ENCODE measurements at places on chromosomes 7 and 10. TPM values are rescaled to one million over a fixed set of nuclear protein-coding genes. Genes with fewer than 3 reads are reported as not detected.

DNA sequence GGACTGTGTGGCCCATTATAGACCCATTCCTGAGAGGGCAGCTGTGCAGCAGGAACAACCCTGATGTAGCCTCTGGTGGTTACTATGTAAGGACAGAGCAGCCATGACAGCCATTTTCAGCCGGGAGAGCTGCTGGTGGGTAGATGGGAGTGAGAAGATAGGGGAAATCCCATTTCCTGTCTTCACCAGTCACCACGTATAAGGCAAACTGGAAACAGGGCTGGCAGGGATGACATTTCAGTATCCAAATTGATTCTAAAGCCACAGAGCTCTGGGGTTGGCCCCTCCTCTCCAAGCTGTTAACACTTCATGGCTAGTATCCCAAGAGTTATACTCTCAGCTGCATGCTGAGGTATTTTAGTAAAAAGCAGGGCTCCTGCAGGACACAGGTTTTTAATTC, 15.2 kb upstream of the FZD1 start:
- DNase-seq = no peak

- DNase-seq = peak; percentile 61
Observed at GRCh38 chr7:23055582-23056178, 41.8 kb upstream of the HYCC1 start.

DNA sequence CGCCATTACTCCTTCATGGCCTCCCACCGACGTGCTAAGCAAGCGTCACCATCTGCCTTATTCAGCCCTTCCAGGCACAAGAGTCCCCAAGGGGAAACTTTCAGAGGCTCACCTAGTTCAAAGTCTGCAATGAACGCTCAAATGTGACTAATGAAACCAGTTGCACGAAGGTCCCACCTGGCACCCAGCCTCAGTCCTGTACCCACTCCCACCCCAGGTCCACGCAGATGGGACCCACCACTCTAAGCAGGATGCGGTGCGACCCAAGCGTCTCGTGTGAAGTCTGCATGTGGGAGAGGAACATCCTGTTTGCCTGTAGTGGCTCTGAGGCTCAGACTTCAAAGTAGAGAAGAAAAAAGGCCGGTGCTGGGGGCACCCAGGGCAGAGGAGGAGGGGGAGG, 40.3 kb downstream of the RGS10 start:
- DNase-seq = no peak

DNA sequence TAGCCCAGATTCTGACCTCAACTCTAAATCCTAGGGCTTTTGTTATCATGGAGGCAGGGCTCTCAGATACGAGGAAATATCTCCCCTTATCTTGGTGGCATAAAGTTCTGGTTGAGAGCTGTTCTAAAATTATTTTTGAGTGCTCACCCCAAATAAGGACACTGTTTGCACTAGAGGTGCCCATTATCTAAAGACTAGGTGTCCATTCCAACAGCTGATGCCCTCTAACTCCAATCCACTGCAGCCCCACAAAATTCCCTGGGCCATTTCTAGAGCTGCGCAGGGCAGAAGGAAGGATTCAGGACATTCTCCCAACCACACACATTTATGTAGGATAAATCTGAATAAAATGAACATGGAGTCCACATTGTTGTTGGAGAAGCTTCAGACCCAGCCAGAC, 301.9 kb downstream of the FGFR2 start:
- DNase-seq = no peak

- DNase-seq = peak; percentile 8
Observed at GRCh38 chr7:45873355-45873754, 473 bp upstream of the CCDC201 start.

GRCh38 chr10:84172467-84173356, 889 bp upstream of the GPR15LG start:
- no peak for DNase-seq

GRCh38 chr10:60767424-60767823, 10.9 kb upstream of the CDK1 start:
- DNase-seq = no peak

- no peak for DNase-seq
Observed at GRCh38 chr10:119333146-119333792, 125.9 kb downstream of the GRK5 start.

DNA sequence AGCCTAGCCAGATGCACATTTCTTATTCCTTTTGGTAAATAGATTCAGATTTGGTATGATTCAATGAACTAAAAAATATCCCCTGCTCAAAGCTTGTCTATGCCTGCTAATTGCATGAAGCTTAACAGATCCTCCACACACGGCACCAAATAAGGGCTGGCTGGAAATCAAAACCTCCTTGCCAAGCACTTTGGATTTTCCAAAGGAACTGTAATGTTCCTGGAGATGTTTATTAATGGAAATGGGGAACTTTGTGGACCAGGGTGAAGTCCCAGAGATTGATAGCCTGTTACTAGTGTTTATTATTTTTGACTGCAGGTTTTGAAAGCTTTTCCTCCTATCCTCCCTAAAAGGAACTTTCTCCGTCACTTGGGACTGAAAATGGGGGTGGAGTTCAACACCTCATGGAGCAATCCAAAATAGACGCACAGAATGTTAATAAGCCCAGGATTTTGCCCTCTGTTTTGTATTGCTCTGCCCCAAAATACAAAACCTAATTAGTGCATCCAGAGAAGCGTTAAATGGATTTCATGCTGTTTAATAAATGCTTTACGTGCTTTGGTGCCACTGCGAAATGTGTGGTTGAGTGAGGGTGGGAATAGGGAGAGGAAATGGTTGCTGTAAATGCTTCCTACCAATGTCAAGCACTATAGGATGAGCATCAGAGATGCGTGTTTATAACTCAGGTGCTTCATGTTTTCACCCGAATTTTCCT, 1027.7 kb downstream of the LRMDA start:
- DNase-seq = no peak

GRCh38 chr10:130807096-130807495, 504.4 kb downstream of the TCERG1L start:
- DNase-seq = no peak

DNA sequence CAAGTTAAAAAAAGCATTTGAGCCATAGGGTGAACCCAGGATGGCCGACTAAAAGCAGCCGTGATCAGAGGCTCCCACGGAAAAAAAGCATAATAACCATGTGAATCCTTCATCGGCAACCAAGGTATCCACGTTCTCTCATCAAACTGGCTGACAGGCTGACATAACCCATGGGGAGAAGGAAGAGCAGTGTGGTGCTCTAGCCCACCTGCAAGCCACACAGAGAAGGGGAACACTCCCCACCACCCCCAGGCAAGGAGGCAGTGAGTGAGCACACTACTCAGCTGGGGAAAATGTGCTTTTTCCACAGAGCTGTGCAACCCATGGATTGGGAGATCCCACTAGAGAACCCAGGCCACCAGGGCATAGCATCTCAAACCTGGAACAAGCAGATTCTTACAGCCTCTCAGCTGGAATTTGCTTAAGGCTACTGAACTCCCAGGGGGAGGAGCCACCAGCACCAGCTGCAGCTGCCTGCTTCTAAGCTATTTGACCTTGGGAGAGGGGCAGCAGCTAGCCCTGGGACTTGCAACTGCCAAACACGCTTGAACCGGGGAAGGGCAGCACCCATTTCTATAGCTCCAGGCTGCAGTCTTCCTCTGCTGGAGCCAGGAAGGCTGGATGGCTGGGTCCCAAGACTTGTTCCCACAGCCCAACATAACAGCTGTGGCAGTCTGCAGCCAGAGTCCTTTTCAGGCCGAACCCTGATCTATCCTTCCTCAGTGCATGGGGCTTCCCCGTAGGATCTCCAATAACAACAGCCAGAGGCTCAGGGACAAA, 178.2 kb upstream of the NRG3 start:
- no peak for DNase-seq

GRCh38 chr10:51231754-51232153, 157.5 kb downstream of the PRKG1 start:
- no peak for DNase-seq

GRCh38 chr10:117944676-117945447, 101.9 kb downstream of the RAB11FIP2 start:
- DNase-seq = no peak

GRCh38 chr10:107487284-107487683, 322.8 kb upstream of the SORCS1 start:
- DNase-seq = no peak

DNA sequence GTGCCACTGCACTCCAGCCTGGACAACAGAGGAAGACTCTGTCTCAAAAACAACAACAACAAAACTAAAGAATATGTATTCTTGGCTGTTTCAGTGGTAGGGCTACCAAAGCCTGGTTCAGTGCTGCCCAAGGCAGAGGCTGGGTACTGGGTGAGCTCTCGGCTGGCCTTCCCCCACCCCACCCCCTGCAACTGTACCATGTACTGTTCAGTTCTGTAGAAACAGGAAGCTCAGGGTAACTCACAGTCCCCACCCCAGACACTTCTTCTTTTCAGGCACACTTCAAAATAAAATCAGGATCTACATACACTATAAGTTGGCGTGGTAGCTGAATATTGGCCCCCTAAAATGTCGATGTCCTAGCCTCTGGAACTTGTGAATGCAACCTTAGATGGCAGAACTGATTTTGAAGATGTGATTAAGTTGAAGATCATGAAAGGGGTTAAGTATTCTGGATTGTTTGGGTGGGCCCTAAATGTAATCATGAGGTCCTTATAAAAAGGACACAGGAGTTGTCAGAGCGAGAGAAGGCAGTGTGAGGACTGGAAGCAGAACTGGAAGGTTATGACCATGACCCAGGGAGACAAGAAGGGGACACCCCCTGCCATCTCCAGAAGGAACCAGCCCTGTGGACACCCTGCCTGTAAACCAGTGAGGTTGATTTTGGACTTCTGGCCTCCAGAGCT, 31.2 kb downstream of the TBXAS1 start:
- DNase-seq = no peak

- DNase-seq = no peak
Observed at GRCh38 chr7:142626420-142627035, 122.7 kb upstream of the PRSS1 start.

DNA sequence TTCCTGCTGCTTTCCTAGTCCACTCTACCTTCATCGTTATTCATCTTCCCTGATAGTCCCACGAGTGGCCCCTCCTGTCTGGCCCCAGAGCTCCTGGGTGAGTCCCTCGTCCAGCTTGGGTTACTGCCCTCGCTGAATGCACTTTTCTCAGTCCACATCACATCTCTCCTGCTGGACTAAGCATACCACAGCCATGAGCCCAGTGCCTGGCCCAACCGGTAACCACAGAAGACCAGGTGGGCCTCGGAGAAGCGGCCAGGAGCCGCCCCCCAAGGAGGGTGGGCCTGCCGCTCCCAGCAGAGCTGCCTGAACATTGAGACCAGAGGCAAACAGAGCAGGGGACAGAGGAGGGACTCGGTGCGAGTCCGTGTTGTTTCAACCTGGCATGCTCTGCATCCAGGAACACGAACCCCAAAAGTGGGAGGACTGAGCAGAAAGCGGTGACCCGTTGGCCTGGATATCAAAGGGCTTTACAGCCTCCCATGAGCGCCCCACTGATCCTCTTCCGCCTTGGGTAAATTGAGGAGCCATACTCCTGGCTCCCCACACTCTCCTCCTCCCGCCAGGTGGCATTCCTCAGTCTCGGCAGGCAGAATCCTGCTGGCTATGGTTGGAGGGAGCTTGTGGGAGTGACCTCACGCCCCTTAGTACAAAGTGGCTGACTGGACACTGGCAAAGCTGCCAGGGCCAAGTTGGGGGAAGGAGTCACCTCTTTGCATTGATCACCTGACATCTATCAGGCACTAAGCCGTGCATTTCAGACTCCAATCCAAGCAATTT, 13.3 kb downstream of the TMEM72 start:
- no peak for DNase-seq

GRCh38 chr7:50704844-50705243, 77.9 kb downstream of the GRB10 start:
- DNase-seq = no peak

DNA sequence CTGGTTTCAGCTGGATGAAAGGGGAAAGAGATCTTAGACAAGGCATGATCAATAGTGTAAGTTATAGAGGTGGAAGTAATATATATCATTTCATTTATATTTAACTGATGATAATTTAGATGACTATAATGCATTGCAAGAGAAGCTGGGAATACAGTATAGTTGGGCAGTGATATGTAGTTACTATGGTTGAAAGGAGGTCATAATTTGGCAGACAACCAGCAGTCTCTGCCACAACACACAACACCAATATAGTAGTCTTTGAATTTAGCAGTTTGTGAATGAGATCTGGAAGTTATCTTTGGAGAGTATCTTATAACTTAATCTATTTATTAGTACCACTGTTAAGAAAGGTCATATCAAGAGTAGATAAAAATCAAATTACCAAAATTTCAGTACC, 39.9 kb downstream of the TAX1BP1 start:
- DNase-seq = no peak

- DNase-seq = no peak
Observed at GRCh38 chr10:67775279-67775678, 62.7 kb downstream of the DNAJC12 start.

DNA sequence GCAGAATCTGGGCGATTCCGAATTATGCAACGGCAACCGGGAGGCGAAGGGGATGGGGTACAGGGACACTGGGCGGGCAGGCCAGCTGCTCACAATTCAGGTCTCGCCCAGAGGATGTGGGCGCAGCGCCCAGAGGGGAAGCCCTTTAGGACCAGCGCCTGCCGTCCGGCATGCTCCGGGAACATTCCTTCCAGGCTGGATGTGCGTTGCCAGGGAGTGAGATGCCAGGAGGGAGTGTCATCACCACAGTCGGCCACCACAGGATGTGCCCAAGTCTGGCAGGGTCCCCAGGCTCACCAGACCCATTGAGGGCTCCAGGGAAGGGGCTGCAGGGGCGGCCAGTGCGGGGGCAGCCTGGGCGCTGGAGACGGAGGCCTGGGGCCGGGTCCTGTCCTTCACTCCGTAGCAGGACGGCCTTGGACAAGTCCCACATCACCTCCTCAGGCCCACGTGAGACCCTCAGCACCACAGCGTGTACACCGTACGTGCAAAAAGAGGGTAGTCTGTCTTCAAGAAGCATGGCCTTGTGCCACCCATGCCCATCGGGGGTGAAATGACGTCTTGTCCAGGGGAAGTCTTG, 63.9 kb downstream of the FOXL3 start:
- DNase-seq = no peak

DNA sequence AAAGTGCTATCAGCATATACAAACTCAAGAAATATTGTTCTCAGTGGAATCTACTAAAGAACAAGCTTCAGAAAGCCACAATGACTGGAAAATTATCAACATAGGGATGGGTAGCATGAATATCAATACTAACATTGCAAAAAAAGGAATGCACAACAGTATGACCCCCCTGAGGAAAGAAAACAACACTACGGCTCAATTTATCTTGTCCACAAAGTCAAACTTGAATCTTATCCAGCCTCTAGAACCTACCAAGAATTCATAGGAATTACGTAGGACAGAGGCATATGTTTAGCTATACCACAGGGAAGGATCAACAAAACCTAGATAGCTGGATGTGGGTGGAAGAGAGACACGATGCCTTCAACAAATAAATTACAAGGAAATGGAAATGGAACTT, 54.6 kb downstream of the AGMO start:
- no peak for DNase-seq

GRCh38 chr7:33310546-33310945, 181.2 kb downstream of the BBS9 start:
- DNase-seq = peak; percentile 44

GRCh38 chr7:32887395-32887794, 4.2 kb downstream of the KBTBD2 start:
- DNase-seq = no peak

MKI67 gene
- total RNA-seq = 114 TPM

UCN3 gene
- not detected for total RNA-seq

MACC1 gene
- 48.4 TPM for total RNA-seq

ZWINT gene
- 102 TPM for total RNA-seq

VCL gene
- 225 TPM for total RNA-seq

CALML5 gene
- 6.3 TPM for total RNA-seq

ANXA11 gene
- total RNA-seq = 318 TPM

PRPS1L1 gene
- not detected for total RNA-seq

CCDC172 gene
- not detected for total RNA-seq

SPDYE8 gene
- total RNA-seq = not detected

ADCYAP1R1 gene
- total RNA-seq = not detected

JAKMIP3 gene
- total RNA-seq = 5.6 TPM

CFAP58 gene
- 0.31 TPM for total RNA-seq

COL1A2 gene
- total RNA-seq = not detected

Measured in PC-9 (cell line).